Natural killer cell treated with Interleukin-12 subunit alpha and Interleukin-12 subunit beta and Interleukin-15 and Interleukin-18, amount 100 ng/mL, for 72 hours (primary cell): ENCODE measurements at places on chromosomes 16 and 17.

DNA sequence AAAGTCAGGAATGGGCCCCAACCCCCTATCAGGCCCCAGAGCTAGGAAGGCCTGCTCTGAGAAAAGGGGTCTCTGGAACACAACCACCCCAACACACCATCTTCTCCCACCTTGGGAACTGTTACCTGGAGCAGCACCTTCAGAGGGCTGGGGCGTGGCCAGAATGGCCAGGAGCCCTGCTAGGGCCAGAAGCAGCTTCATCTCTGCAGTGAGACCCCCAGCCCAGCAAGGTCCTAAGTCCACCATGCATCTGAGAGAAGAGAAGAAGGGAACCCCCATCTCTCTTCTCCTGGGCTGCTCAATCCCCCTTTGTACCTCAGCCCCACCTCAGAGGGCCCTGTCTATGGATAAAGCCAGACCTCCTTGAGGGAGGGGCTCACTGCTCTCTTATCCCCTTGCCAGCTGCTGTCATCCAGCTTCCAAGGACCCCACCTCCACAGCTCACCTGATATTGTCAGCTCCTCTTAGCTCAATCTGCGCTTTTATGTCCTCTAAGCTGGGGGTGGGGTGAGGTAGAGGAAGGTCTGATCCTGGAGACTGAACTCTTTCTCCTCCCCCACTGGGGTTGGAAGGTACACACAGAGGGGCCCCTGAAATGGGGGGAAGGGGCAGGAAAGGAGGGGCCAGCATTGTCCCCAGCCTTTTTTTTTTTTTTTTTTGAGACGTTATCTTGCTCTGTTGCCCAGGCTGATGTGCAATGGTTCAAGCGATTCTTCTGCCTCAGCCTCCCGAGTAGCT is at the start of gene MPO:
Gene MPO (minus strand): TSS at position 456 of the 738 bp plus-strand sequence. CDS start 177 bp downstream, at position 279.
- H3K27ac ChIP-seq, result no peak within 1 kb of the TSS
- DNase-seq, result no peak
- H3K36me3 ChIP-seq, result no peaks in the 10 kb centered on the region
- no peaks in the 10 kb centered on the region for H3K27me3 ChIP-seq

GRCh38 chr17:60435244-60436167 is 13.2 kb downstream of the CHCT1 start:
- DNase-seq, result no peak
- no peaks in the 10 kb centered on the region for H3K27me3 ChIP-seq
- no peak overlapping the region for H3K27ac ChIP-seq
- no peaks in the 10 kb centered on the region for H3K36me3 ChIP-seq
- no peak overlapping the region for H3K4me3 ChIP-seq

DNA sequence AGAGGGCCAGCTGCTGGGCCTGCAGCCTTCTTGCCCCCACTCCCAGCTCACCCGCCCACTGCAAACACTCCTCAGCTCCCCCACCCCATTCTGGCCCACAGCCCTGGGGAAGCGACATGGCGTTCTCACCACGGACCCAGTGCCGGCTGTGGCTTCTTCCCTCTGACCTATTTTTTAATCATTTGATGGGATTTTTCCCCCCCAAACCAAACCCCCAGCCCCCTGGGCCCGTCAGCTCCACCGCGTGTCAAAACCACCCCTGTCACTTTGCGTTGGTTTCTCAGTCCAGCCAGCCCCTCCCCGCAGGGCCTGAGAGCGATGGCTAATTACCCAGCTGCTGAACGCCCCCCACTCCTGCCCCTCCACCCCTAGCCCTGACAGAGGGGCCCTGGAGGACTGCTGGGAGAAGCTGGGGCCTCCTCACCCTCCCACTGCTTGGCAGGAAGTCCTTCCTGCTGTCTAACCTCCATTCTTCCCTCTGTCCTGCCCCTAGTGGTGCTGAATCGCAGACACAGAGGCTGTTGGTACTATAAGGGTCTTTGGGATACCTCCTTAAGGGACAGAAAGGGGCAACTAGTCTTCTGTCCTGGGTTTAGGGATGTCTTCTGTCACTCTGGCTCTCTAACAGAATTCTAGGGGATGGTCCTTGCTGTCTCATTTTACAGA is 7.5 kb upstream of the TBX21 start:
- H3K27me3 ChIP-seq, result no peaks in the 10 kb centered on the region
- peak overlapping the region; percentile 92 for H3K27ac ChIP-seq
- DNase-seq, result no peak
- peaks cover 93% of the 10 kb centered on the region for H3K4me1 ChIP-seq
- peak overlapping the region; percentile 80 for H3K4me3 ChIP-seq
- no peaks in the 10 kb centered on the region for H3K36me3 ChIP-seq

DNA sequence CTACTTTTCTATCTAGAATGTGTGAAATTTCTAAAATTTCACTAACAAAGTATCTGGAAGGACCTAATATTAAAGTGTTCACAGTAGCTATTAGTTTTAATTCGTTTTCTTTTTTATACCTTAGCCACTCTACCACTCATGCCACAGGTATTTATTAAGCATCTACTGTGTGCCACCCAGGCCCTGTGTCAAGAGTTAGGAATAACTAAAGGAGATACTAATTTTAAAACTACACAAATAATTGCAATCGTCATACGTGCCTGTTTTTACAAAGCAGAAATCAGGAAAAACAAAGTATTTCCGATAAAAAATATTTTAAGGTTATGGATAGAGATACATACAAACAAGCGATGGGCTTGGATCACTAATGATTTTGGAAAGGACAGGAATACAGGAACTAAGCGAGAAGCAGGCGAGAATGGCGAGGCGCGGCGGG is 483 bp upstream of the EEF2K start:
- H3K4me1 ChIP-seq, result peaks cover 12% of the 10 kb centered on the region
- DNase-seq, result no peak
- H3K27me3 ChIP-seq, result no peaks in the 10 kb centered on the region
- peak overlapping the region; percentile 73 for H3K27ac ChIP-seq
- peak overlapping the region; percentile 81 for H3K4me3 ChIP-seq
- H3K36me3 ChIP-seq, result no peaks in the 10 kb centered on the region

DNA sequence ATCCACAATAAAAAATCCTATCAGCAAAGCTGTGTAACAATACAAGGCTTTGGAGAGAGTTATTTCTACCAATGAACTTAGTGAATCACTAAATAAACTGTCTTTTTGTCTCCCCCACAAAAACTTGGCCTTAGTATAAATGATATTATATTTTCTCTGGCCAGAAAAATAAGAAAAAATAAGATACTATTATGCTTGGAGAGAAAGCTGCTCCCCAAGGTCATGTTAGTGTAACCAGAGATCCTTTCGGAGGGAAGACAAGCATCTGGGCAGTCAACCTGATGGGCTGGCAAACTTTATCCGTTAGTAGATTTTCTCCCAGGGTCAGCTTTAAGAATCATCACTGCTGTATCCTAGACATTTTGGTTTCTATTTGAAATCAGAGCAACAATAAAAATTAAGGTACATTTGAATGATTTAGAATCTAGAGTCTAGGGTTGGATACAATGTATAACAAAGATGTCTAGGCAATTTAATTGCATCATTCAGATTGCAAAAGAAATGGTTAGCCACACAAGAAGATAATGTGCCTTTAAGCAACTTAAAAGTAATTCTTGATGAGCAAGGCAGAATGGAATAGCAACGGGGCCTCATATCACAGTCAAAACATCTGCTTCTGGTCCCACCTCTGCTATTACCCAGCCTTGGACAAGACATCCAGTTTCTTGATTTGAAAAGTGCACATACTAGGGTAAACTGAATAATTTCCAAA is 280.4 kb downstream of the SLC39A11 start:
- H3K4me1 ChIP-seq, result no peaks in the 10 kb centered on the region
- H3K36me3 ChIP-seq, result peaks cover 18% of the 10 kb centered on the region
- no peak for DNase-seq
- no peaks in the 10 kb centered on the region for H3K27me3 ChIP-seq
- no peak overlapping the region for H3K27ac ChIP-seq

- no peaks in the 10 kb centered on the region for H3K4me1 ChIP-seq
- no peak overlapping the region for H3K4me3 ChIP-seq
- H3K36me3 ChIP-seq, result no peaks in the 10 kb centered on the region
- no peak overlapping the region for H3K27ac ChIP-seq
Measured at GRCh38 chr16:84408314-84408690, 40.0 kb downstream of the ATP2C2 start.

- peaks cover 8% of the 10 kb centered on the region for H3K27me3 ChIP-seq
- no peaks in the 10 kb centered on the region for H3K4me1 ChIP-seq
- H3K27ac ChIP-seq, result no peak overlapping the region
- no peak overlapping the region for H3K4me3 ChIP-seq
- no peaks in the 10 kb centered on the region for H3K36me3 ChIP-seq
Measured at GRCh38 chr16:2374644-2375043, 34.1 kb upstream of the ABCA3 start.

- no peak for DNase-seq
- no peaks in the 10 kb centered on the region for H3K36me3 ChIP-seq
- H3K4me3 ChIP-seq, result no peak overlapping the region
- H3K27ac ChIP-seq, result no peak overlapping the region
- H3K4me1 ChIP-seq, result peaks cover 12% of the 10 kb centered on the region
Measured at GRCh38 chr16:79257953-79258490, 342.5 kb downstream of the MAF start.

DNA sequence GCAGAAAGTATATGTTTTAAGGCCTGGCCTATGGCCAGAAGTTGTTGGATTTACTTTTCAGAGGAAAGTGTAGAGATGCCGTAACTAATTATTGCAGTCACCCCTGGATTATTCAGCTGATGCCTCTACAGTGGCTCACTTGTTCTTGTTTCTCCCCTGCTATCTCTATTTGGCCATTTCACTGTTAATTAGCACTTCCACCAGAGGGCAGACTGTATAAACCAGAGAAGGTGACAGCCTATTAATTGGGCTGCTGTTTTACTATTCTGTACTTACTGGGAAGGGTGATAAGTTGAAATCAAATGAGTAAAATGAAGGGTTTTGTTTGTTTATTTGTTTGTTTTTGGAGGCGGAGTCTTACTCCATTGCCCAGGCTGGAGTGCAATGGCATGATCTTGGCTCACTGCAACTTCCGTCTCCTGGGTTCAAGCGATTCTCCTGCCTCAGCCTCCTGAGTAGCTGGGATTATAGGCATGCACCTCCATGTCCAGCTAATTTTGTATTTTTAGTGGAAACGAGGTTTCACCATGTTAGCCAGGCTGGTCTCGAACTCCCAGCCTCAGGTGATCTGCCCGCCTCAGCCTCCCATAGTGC is 66.0 kb downstream of the CDK12 start:
- DNase-seq, result no peak
- no peak overlapping the region for H3K4me3 ChIP-seq
- H3K4me1 ChIP-seq, result peaks cover 2% of the 10 kb centered on the region
- H3K27me3 ChIP-seq, result no peaks in the 10 kb centered on the region
- H3K27ac ChIP-seq, result no peak overlapping the region
